ENCODE measurements at places on chromosomes 7 and 10. TPM values are rescaled to one million over a fixed set of nuclear protein-coding genes. Genes with fewer than 3 reads are reported as not detected.

The MOSPD3 gene
- total RNA-seq, result 17.1 TPM

DNA sequence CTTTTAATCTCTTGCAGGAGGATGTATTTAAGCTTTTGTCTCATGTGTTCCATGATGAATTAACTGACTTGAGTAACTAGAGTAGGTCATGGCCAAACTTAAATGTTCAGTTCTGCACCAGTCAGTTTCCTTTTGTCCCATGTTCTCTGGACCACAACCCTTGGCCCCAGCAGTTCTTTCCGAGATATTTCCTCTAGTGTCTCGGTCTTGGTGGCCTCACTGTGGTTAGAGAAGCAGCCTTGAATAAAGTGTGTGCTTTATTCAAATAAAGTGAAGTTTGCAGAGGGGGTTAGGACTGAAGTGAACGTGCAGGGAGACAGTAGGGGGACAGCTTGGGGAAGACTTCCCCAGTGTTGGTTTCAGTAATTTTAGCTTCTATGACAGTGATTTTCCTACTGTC, 9.3 kb downstream of the ZNF212 start:
- no peak for DNase-seq

- DNase-seq, result no peak
Measured at GRCh38 chr7:33799766-33800165, 105.6 kb upstream of the BMPER start.

- no peak for DNase-seq
Measured at GRCh38 chr7:152504367-152504766, 68.6 kb upstream of the KMT2C start.
